Adrenal gland (tissue), 19 donors: ENCODE measurements at places on chromosomes 7 and 10. TPM values are rescaled to one million over a fixed set of nuclear protein-coding genes. Genes with fewer than 3 reads are reported as not detected.
A peak's percentile ranks its signal among the peaks of the same experiment; 100 is the strongest.

The SCART1 gene
- 1.4 TPM for polyA plus RNA-seq

- no peak overlapping the region for H3K4me3 ChIP-seq
- no peaks in the 10 kb centered on the region for H3K36me3 ChIP-seq
- no peaks in the 10 kb centered on the region for H3K27me3 ChIP-seq
- no peak for DNase-seq
- H3K27ac ChIP-seq, result no peak overlapping the region
Measured at GRCh38 chr10:1932692-1933094, 195.4 kb upstream of the ADARB2 start.

DNA sequence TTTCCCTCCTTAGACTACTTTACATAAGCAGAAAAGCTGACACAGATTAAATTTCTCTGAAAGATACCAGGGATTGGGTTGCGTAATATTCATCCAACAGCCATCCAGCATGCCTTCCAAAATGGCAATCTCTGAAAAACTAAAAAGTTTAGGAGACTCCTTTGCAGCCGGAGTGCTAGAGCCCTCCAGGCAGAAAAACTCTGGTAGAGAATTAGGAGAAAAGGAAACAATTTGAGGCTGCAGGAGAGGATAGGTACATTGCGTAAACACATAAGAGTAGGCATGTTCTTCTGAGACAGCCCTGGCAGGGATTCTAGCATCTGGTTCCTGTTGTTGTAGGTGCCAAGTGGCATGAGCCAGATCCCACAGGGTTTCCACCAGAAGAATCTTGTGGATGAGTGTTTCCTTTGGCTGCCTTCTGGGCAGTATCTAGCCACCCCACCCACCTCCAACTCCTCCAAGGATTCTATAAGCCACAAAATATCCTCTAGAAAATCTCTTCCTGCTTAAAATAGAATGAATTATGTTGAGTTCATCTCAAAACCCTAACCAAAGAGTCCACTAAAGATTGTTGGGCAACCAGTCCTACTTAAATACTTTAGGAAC is 402.4 kb downstream of the HGF start:
- no peaks in the 10 kb centered on the region for H3K27me3 ChIP-seq
- H3K4me1 ChIP-seq, result no peaks in the 10 kb centered on the region
- no peak overlapping the region for H3K27ac ChIP-seq

DNA sequence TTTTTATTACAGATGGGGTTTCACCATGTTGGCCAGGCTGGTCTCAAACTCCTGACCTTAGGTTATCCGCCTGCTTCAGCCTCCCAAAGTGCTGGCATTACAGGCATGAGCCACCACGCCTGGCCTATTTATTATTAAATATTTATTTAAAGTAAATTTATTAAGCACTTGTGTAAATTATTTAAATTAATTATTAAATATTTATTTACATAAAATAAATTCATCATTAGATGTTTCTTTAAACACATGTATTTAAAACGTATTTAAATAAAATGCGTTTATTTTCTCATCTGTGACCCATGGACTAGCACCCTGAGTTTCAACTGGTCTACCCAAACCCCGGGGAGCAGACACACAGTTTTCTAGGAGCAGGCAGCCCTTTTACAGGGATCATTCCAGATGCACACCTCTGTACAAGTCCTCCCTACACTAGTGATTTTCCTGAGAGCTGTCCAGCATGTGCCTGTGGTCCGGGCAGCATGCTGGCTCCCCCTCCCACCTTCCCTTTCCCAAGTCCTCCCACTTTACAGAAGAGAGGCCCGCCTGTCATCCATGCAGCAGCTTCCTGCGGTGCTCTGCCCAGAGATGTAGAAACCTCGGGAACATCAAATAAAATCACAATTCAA is 89.2 kb upstream of the ATP6V0A4 start:
- H3K4me1 ChIP-seq, result peaks cover 4% of the 10 kb centered on the region
- no peak for DNase-seq
- H3K27ac ChIP-seq, result no peak overlapping the region
- no peak overlapping the region for H3K4me3 ChIP-seq

DNA sequence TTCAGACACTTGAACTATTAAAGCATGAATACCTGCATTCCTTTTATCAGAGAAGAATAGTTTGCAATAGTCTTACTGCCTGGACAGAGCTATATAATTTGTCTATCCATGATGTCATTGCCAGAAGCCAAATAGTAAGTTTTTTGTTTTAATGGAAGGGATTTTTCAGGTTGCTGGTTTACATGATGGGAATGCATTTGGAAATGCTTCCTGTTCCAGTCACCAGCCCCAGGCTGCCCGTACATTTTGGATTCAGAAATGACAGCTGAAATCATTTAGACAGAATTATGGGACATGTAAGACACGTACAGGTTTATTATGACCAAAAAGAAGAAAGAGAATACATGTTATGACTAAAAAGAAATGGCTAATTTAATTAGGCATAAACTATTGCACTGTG is 293.1 kb downstream of the CDK14 start:
- no peaks in the 10 kb centered on the region for H3K4me1 ChIP-seq
- no peak overlapping the region for H3K27ac ChIP-seq
- no peaks in the 10 kb centered on the region for H3K36me3 ChIP-seq
- H3K27me3 ChIP-seq, result no peaks in the 10 kb centered on the region

GRCh38 chr7:44520574-44520973 is 20.6 kb downstream of the NPC1L1 start:
- no peaks in the 10 kb centered on the region for H3K4me1 ChIP-seq
- no peak overlapping the region for H3K27ac ChIP-seq
- no peak overlapping the region for H3K4me3 ChIP-seq
- DNase-seq, result no peak
- H3K36me3 ChIP-seq, result no peaks in the 10 kb centered on the region

GRCh38 chr10:43055217-43055616 is 21.7 kb upstream of the RET start:
- H3K4me1 ChIP-seq, result no peaks in the 10 kb centered on the region
- H3K27ac ChIP-seq, result no peak overlapping the region
- no peaks in the 10 kb centered on the region for H3K36me3 ChIP-seq
- H3K4me3 ChIP-seq, result no peak overlapping the region
- H3K27me3 ChIP-seq, result no peaks in the 10 kb centered on the region
- DNase-seq, result peak; percentile 4

GRCh38 chr7:134009314-134010110 is 117.6 kb upstream of the LRGUK start:
- H3K36me3 ChIP-seq, result no peaks in the 10 kb centered on the region
- H3K4me1 ChIP-seq, result no peaks in the 10 kb centered on the region
- H3K27me3 ChIP-seq, result no peaks in the 10 kb centered on the region
- peak; percentile 13 for DNase-seq
- no peak overlapping the region for H3K27ac ChIP-seq
